ENCODE measurements at places on chromosomes 11 and 22.
A peak's percentile ranks its signal among the peaks of the same experiment; 100 is the strongest.

DNA sequence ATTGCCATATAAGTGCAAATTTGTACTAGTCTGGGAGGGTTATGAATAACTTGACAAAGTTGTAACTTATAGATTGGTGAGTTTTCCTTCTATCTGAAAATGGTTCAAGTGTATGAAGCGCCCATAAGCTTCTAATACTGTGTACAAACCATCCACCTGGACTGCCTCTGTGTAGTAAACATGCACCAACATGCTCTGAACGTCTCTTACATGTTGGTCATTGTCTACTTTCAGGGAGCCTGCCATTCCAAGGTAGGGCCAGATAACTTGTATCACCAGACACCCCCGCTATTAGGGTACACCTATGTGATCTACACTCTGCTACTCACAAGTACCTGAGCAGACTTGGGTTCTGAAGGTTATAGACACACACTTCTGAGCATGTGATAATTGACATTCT is 735.5 kb upstream of the API5 start:
- no peak for DNase-seq

DNA sequence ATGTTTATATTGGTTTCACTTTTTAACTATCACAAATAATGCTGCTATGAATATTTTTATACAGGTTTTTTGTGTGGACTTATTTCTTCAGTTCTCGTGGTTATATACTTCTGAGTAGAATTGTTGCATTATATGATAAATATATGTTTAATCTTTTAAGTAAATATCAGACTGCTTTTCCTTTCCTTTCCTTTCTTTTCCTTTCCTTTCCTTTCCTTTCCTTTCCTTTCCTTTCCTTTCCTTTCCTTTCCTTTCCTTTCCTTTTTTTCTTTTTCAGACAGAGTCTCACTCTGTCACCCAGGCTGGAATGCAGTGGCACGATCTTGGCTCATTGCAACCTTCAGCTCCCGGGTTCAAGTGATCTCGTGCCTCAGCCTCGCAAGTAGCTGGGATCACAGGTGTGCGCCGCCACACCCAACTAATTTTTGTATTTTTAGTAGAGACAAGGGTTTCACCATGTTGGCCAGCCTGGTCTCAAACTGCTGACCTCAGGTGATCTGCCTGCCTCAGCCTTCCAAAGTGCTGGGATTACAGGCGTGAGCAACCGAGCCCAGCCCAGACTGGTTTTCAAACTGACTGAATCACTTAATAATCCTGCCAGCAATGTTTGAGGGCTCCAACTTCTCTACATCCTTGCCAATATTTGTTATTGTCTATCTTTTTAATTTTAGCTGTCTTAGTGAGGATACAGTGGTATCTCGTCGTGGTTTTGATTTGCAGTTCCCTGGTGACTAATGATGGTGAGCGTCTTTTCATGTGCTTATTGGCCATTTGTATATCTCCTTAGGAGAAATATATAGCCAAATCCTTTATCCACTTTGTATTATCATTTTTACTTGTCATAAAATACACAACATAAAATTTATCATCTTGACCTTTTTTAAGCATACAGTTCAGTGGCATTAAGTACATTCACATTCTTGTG is 21.9 kb downstream of the HTR3B start:
- DNase-seq, result no peak

- DNase-seq, result no peak
Measured at GRCh38 chr11:57416436-57416835, 10.5 kb downstream of the SLC43A3 start.

- no peak for DNase-seq
Measured at GRCh38 chr11:134120921-134121526, 52.2 kb downstream of the JAM3 start.

DNA sequence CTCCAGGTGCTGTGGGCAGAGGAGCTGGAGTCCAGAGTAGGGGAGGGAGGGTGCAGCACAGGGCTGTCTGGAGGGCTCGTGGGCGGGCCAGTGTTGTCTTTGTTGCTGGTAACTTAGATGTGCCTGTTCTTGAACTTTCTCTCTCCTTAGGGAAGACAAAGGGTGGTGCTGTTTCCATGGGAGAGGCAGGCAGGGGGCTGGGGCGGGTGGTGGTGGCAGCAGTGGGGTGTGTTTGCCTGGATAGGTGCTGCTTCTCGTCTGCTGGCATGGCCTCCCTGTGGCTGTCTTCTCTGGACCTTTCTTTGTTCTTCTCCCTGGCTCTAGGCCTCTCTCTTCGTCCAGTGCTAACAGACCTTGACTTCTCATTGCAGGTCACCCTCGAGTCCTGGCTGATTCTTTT is 8.5 kb downstream of the SIDT2 start:
- DNase-seq, result no peak

DNA sequence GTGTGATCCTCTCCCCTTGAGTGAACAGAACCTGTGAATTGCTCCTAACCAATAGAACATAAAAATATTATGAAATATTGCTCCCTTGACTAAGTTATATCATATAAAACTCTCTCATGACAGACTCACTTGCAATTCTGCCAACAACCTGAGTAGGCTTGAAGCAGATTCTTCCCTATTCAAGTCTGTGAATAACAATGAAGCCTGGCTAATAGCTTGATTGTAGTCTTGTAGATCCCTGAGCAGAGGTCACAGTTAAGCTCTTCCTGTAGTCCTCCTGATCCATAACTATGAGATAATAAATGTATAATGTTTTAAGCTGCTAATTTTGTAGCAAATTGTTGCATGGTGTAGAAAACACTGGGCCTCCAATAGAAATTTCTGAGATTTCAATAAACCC is 540.1 kb upstream of the TENM4 start:
- DNase-seq, result no peak

- no peak for DNase-seq
Measured at GRCh38 chr11:16018931-16019330, 337.4 kb downstream of the SOX6 start.

- DNase-seq, result peak; percentile 73
Measured at GRCh38 chr11:123577081-123577598, 77.3 kb downstream of the SCN3B start.

DNA sequence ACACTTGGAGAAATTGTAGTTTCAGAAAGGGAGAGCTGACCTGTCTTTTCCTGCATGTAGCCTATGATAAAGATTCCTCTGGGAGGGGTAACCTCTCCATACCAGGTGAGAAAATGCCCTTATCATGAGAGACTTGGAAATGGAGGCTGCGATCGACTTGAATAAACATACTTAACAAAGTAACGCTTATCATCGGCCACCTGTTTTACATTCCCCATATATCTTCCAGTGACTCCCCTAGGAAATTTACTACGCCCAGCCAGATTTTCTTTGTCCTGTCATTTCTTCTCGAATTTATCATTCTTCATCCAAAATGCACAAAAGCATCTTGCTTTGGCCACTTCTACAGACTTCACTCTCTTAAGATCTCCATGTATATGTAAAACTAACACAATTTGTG is 143.5 kb downstream of the CCDC81 start:
- DNase-seq, result no peak

- no peak for DNase-seq
Measured at GRCh38 chr22:48369789-48370507, 1457.7 kb downstream of the BRD1 start.

DNA sequence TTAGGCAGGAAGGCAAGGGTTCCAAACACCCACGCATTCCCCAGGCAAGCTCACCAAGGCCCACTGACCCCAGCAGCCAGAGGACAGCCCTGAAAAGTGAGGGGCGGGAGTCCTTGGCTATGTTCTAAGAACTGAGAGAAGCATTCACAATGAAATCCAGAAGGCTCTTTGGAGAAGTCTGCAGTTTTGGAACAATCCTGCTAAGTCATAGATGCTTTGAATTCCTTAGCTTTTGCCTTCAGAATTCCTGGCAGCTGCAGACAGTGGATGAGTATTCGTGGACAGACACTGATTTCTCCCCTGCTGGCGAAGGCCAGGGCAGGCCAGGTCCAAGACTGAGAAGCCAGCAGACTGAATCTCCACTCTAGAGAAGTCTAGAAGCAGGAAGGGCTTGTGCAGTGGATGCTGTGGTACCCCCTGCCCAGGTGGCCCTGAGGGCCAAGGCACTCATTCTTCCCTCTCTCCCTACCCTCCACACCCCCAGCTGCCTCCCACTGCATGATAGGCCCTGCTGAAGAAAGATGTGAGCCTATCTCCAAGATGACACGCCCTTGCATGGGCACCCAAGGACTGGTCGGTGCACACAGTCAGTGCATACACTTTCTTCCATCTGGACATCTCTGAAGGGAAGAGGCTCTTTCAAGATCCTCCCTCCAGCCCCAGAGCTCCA is 133.2 kb upstream of the TEAD1 start:
- no peak for DNase-seq

DNA sequence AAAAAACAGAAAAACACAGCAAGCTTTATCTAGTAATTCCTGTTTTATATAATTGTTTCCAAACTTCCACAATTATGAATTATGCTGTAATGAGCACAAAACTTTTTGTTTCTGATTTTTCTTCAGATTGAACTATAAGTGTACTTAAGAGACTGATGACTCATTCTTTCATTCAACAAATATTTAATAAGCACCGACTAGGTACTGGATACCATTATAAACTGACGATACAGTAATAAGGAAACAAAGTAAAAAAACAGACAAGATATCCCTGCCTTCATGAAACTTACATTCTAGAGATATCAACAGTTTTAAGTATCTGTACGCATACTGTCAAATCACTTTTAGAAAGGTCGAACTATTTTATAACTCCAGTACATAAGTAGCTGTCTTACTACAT is 78.6 kb downstream of the ME3 start:
- DNase-seq, result no peak

DNA sequence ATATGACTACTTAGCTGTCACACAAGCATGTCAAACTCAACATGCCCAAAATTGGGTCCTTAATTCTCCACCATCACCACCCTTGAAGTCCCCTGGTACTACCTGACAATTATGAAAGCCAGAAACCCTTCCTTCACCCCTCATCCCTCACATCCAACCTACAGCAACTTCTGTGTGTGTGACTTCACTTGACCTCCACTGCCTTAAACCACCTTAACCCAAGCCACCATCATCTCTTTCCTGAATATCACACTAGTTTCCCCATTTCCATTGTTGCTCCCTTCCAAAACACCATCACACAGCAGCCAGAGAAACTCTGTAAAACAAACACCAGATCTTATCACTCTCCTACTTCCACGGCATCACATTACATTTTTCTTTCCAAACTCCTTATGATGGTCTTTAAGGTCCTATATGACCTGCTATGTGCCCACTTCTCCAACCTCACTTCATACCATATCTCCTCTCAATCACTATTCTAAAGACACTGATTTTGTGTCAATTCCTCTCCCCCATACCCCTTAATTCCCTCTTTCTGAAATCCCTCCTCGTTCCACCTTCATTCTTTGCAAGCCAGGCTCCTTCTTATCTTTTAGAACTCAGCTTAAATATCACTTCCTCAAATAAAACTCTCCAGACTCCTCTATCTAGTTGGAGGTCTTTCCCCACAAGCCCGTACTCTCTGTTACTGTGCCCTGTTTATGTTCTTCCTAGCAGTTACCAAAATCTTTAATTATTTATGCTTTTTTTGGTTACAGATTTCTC is 124.9 kb downstream of the RBFOX2 start:
- DNase-seq, result no peak

GRCh38 chr11:124716591-124716990 is 23.2 kb upstream of the NRGN start:
- no peak for DNase-seq

DNA sequence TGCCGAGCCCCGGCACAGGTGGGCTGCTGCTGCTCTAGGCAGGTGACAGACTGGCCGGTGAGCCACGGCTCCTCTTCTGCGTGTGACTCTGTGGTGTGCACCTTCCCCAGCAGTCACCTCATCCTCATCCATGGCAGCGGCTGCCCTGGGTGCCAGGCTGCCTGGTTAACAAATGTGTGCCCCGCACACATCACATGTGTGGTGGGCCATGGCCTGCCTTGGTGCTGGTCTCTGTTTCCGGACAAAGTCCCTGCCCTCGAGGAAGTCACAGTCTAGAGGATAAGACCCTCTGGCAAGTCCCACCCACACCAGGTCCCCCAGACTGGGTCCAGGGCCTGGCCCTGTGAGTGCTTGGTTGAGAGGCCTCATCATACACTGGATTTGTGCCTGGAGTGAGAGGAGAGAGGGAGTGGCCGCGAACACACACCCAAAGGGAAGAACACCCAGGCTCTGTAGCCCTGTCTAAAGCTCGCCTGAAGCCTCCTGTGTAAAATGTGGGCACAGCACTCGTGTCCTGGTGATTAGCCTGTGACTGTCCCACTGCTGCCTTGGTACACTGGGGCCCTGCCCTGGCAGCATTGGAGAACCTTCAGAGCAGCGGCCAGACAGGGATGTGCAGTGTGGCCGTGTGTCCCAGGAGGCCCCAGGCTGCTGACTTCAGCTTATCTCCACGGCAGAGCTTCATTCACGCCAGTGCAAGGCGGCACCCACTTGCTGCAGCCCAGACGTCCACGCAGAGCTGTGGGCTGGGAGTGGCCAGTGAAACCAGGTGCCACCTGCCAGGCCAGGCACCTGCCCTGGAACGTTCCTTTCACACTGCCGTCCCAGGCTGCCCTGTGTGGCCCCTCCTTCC is 269.9 kb downstream of the TBC1D22A start:
- DNase-seq, result no peak

- no peak for DNase-seq
Measured at GRCh38 chr11:121105063-121105480, 4.0 kb downstream of the TECTA start.

DNA sequence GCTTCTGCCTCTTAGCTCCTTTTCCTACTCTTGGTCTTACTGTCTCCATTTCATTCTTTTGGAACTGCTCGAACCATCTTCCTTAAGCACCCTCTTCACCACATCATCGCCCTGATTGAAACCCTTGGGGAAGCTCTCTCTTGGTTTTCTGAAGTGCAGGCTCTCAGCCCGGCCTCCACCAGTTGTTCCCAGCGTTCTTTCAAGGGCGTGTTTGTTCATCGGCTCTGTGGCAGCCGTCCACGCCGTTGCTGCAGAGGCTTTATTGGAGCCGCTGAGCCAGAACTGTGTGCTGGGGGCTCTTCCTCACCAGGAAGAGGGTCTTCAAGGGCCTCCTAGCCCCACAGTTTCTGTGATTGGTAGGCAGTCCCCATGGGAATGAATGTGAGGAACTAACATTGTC is 214.1 kb downstream of the TBC1D22A start:
- DNase-seq, result no peak

GRCh38 chr11:1049071-1049405 is 12.5 kb upstream of the MUC6 start:
- no peak for DNase-seq

- peak; percentile 15 for DNase-seq
Measured at GRCh38 chr22:31344578-31345330, 1.4 kb downstream of the PATZ1 start.
